HCT116 (cell line): ENCODE measurements at places on chromosomes 1 and 21.

DNA sequence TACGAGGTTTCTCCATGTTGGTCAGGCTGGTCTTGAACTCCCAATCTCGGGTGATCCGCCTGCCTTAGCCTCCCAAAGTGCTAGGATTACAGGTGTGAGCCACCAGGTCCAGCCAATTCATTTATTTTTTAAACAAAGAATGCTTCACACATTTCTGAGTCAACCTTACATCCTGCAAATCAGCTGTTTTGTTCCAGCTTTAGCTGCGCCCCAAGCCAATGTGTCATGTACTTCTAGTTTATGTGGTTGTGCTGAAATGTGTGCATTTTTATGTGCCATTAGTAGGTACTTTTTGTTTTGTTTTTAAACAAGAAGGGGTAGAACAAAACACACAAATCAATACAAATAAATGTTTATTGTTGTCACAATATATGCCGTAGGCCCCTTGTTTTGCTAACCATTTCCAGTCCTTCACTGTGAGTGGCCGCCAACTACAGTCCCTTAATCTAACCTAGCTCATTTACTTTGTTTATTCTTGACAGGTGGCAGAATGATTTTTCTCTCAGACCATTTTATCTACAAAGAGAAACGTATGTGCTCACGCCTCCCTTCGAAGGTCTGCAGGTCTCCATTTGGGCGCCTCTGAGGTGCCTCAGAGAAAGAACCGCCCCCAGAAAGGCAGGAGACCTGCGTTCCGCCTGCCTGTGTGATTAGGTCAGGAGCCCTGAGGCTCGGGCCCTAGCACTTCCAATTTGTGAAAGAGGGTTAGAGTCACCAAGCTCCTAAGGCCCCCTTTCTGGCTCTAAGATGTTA lies 2.8 kb upstream of the CASQ2 start:
- no peak for DNase-seq

DNA sequence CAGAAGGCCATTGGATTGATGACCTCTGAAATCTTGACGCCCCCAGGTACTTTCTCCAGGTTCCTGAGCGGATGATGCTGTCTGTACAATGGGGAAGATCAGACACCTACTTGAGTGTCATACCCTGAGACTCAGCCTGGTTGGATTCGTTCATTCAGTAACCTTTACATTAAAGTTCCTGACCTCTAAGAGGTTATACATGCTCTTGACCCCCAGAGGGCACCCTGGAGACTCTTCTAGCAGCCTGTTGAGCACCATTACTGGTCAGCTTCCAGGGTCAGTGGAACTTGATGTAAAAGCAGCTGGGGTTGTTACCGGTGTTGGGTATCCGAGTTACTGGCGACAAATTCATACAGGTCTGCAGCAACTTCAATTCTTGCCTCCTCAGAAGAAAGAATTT lies 114.3 kb upstream of the ZNF678 start:
- DNase-seq = no peak

- DNase-seq = no peak
These were observed 197.3 kb downstream of the RYR2 start for GRCh38 chr1:237239248-237239647.

DNA sequence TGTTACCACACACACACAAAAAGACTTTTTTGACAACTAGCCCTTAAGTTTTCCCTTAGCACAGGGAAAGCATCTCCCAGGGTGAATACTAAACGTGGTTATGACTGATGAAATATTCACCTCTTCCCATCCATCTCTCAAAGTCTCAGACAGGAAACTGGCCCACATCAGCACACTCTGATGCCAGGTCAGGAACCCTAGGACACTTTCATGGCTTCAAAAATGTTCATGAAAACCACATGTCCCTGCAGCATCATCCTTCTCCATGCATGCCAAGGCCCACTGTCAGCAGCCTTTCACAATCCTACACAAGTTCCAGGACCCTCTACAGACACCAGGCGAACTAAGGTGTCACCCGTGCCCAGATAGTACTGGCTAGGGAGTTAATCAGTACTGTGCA lies 68.7 kb downstream of the DNTTIP2 start:
- no peak for DNase-seq

- no peak for DNase-seq
These were observed 67.8 kb upstream of the POU3F1 start for GRCh38 chr1:38114241-38115026.

DNA sequence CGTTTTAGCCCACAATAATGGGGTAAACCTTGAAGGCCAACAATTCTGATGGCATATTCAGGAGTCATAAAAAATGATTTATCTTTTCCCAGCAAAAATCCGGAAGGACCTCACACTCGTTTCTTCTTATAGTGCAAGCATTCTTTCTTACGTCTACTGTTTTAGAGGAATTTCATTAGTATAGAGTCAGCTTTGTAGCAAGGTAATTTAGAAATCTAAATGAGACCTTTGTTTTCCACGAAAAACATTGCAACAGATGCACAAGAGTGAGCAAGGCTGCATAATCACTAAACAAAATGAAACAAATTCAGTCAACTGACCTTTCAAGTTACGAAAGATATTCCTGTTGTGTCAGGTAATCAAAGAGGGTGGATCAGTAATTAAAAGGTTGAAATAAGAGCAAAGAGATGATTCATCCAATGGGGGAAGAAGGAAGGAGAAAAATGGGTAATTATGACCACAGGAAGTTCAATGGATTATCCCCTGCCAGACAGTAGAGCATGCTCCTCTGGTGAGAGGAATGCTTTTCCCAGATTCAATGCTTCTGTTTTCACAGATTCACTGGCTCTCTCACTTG lies 560 bp upstream of the CSDE1 start:
- no peak for DNase-seq

DNA sequence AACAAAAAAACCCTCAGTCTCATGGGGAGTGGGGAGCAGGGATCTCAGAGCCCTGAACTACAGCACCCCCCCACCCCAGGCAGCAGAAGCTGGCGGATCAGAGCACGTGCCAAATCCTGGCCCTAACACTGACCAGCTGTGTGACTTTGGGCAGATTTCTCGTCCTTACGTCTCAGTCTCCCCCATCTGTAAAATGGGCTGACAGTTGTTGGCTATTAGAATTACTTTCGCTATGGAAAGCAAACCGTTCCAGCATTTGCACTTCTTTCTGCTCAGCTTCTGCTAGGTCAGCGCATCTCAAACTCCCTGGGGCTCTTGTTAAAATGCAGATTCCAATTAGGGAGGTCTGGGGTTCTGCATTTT lies 15.5 kb downstream of the TNFRSF8 start:
- no peak for DNase-seq

DNA sequence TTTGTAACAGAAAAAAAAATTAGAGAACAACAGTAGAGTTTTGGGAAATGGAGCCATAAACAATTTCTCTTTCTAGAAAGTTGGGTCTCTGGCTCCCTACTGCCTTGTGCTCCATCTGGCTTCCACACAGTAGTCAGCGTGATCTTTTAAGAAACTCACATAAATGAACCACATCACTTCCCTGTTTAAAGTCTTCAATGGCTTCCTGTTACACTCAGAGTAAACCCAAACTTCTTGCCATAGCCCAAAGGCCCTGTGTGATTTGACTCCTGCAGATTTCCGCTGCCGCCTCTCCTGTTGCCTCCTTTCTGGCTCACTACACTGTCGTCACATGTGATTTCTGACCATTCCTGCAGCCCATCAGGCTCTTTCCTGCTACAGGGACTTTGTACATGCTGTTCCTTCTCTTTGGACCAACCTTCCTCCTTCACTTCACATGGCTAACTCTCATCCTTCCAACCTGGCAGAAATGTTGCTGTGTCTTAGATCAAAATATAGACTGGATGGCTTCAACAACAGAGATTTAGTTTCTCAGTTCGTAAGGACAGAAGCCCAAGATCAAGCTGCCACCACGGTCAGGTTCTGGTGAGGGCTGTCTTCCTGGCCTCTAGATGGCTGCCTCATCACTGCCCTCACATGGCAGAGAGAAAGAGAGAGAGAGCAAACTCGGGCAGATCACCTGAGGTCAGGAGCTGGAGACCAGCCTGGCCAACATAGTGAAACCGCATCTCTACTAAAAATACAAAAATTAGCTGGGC lies 34.0 kb downstream of the OPRD1 start:
- DNase-seq = peak; percentile 48
